ENCODE measurements at places on chromosomes 2 and 18. TPM values are rescaled to one million over a fixed set of nuclear protein-coding genes. Genes with fewer than 3 reads are reported as not detected.

The KIF1A gene
- 0.33 TPM for total RNA-seq

The SLC9A4 gene
- 0.03 TPM for total RNA-seq

The G6PC2 gene
- total RNA-seq = not detected

The LAMA1 gene
- total RNA-seq = 92.5 TPM

The TEX44 gene
- not detected for total RNA-seq

The GAREM1 gene
- total RNA-seq = 3.5 TPM

The CXCR2 gene
- total RNA-seq = not detected

Data from smooth muscle cell of the pulmonary artery (primary cell).